ENCODE measurements at places on chromosomes 16 and 17. TPM values are rescaled to one million over a fixed set of nuclear protein-coding genes. Genes with fewer than 3 reads are reported as not detected.
A peak's percentile ranks its signal among the peaks of the same experiment; 100 is the strongest.

The LRRC37B gene
- polyA plus RNA-seq, result 7.6 TPM

The KPNA2 gene
- 614 TPM for polyA plus RNA-seq

The OR3A3 gene
- polyA plus RNA-seq, result not detected

The KNOP1 gene
- polyA plus RNA-seq, result 39.1 TPM

The SYCE1L gene
- 8.0 TPM for polyA plus RNA-seq

The LPCAT2 gene
- polyA plus RNA-seq, result 6.0 TPM

The EVI2B gene
- 0.04 TPM for polyA plus RNA-seq

The CTRB1 gene
- polyA plus RNA-seq, result not detected

The TSPAN10 gene
- polyA plus RNA-seq, result 7.1 TPM

The CDH8 gene
- 0.23 TPM for polyA plus RNA-seq

DNA sequence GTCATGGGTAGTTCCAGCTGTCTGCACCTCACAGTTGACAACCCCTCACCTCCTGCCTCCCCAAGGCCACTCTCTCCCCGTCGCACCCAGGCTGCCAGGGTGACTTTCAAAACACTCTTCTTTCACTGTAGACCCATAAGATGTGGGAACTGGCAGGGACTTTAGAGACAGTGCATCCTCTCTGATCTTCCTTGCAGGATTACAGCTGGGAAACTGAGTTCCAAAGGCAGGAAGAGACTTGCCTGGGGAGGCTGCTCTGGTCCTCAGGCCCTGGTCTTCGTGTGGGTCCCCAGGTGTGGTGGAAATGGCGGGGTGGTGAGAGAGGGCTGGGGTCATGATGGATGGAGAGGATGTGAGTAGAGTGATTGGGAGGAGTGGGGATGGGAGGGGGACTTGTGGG lies 21.9 kb upstream of the NKD1 start:
- DNase-seq, result no peak

DNA sequence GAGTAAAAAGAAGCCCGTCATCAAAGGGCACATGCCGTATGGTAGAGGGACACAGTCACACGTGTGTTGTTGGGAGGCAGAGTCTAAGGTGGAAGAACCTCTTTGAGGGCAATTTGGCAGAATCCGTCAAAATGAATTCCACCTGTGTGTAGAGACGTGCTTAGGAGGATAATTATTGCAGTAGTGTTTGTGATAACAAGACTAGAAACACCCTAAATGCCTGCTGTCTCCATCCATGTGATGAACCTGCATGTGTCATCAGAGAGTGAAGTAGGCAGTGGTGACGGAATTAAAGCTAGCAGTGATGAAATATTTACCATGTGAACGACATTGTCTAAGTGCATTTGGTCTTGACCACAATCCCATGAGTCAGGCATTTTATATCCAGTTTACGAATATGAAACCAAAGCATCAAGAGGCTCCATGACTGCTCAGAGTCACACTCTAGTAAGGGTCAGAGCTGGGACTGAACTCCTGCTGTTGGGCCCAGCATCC lies 61.3 kb upstream of the ADORA2B start:
- DNase-seq, result peak; percentile 58

DNA sequence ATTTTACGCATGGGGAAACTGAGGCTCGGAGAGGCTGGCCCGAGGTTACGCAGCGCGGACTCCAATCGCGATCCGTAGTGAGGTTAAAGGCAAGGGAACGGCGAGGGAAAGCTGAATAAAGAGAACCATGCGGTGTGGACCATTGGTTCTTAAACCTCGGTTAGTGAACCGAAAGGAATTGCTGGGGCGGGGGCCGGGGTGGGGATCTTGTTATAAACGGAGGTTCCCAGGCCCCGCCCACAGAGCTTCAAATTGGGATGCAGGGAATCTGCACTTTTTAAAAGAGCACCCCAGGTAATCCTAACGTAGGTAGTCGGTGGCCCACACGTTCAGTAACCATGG lies 524 bp downstream of the IQCK start:
- peak; percentile 25 for DNase-seq

- DNase-seq, result no peak
Measured at GRCh38 chr17:79154951-79155585, 80.4 kb downstream of the ENGASE start.

- no peak for DNase-seq
Measured at GRCh38 chr17:80029258-80029974, 6.3 kb downstream of the TBC1D16 start.

GRCh38 chr17:70225276-70225675 lies 55.9 kb downstream of the KCNJ2 start:
- no peak for DNase-seq

DNA sequence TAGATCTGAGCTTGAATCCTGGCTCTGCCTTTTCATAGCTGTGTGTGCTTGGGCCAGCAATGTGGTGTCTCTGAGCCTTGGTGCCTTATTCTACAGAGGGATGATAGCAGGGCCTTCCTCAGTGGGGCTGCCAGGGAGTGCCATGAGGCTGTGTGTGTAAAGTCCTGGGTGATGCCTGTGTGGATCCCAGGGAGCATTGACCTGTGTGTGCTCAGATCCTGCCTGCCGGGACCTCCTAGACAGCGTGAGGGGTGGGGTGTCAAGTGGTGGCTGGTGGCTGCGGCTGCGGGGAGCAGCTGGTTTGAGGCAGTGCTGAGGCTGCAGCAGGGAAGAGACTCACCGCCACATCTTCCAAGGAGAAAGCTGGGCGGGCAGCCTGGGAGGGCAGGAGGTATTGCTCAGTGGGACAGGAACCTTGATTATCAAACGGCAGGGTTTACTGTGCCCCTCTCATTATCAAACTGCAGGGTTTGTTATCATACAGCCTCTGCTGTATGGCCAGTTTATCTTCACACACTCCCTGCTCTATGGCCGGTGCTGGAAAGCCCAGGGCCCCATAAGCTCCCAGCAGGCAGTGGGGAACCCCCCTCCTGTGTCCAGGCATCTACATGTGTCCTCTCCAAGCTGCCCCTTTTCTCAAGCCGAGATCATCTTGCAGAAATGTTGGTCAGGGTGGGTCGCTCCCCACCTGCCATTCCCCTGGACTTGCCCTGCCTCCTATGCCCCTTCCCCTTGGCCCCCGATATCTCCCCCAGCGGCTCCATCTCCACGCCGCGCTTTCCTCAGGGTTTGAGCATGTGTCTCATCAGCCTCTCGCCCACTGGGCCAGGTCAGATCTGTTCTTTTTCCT lies 3.1 kb upstream of the ADCY7 start:
- DNase-seq, result no peak

DNA sequence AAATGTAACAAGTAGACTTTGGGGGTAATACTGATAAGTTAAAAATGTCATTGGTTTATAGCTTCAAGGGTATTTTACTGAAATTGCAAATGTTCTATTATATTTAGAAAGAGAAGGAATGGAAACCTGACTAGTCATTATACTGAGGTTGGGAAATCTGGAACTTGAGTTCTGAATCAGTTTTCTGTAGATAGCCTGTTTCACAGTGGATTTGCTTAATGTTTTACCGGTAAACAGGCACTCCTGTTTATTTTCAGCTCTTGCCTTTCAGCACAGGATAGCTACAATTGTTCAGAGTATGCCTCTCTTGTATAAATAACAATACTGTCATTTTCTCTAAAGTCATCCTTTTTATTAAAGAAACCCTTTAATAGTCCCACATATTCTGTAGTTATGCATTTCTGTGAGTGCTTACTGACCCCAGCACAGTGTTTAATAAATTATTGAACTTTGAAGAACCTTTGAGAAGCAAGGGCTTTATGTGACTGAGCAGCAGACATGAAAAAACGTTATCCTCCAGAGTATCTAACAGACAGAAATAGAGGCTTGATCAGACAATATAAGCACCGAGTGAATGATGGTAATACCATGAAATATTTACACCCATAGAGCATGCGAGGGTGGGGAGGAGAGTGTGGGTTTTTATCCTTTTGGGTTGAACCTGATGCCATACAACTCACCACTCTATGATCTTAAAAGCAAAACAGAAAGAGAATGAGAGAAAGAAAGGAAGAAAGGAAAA lies 58.2 kb downstream of the FTO start:
- DNase-seq, result peak; percentile 56

- DNase-seq, result peak; percentile 28
Measured at GRCh38 chr17:64343833-64344637, 46.6 kb downstream of the PECAM1 start.

- DNase-seq, result peak; percentile 44
Measured at GRCh38 chr16:1221628-1222552, 3.2 kb downstream of the TPSG1 start.

DNA sequence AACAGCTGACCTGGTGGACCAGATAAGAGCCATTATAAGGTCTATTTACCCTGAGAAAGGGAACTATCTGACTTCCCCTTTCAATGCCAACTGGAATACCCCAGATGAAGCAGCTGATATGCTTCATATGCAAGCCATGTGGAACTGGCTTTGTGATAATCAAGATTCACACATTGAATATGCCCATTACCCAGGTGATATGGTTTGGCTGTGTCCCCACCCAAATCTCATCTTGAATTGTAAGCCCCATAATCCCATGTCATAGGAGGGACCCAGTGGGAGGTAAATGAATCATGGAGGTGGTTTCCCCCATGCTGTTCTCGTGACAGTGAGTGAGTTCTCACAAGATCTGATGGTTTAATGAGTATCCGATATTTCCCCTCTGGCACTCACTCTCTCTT lies 42.1 kb downstream of the IKZF3 start:
- DNase-seq, result no peak
